Stimulated activated effector memory CD8-positive, alpha-beta T cell treated with anti-CD3 and anti-CD28 coated beads, Interleukin-12 subunit alpha, Interleukin-12 subunit beta, amount 100 ng/mL, for 72 hours (primary cell): ENCODE measurements at places on chromosomes 2 and 18.
A peak's percentile ranks its signal among the peaks of the same experiment; 100 is the strongest.

- DNase-seq = no peak
These were observed 252.6 kb downstream of the AGAP1 start for GRCh38 chr2:235746257-235746934.

GRCh38 chr2:163611557-163611906, 124.3 kb downstream of the FIGN start:
- no peak for DNase-seq

DNA sequence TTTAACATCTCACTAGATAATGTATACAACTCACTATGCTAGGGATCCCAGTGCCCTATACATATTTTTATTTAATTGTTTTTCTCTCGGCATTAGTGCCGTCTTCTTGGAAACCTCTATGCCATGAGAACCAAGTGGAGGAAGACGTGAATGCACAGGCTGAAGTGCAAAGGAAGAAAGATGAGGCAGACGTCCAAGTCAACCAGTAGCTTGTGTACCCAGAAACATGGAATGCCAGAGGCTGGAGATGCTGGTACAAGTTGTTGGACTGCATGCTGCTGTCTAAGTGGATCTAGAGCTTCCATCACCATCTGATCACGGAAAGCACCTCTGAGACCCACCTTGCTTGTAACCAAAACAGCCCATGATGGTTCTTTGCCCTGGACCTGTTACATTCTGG, 12.5 kb upstream of the GEMIN6 start:
- DNase-seq = no peak

GRCh38 chr2:197080578-197081216, 154.2 kb upstream of the PGAP1 start:
- no peak for DNase-seq

GRCh38 chr2:16224298-16225045, 284.1 kb downstream of the MYCN start:
- no peak for DNase-seq

- DNase-seq = peak; percentile 18
These were observed 62.5 kb downstream of the MRO start for GRCh38 chr18:50757358-50757757.

GRCh38 chr2:56918790-56919189, 735.0 kb downstream of the CCDC85A start:
- no peak for DNase-seq

- DNase-seq = no peak
These were observed 281.1 kb upstream of the MGAT5 start for GRCh38 chr2:133972786-133973185.

GRCh38 chr2:199113111-199113510, 344.6 kb downstream of the SATB2 start:
- no peak for DNase-seq

GRCh38 chr2:229313591-229313990, 42.5 kb upstream of the PID1 start:
- DNase-seq = no peak

DNA sequence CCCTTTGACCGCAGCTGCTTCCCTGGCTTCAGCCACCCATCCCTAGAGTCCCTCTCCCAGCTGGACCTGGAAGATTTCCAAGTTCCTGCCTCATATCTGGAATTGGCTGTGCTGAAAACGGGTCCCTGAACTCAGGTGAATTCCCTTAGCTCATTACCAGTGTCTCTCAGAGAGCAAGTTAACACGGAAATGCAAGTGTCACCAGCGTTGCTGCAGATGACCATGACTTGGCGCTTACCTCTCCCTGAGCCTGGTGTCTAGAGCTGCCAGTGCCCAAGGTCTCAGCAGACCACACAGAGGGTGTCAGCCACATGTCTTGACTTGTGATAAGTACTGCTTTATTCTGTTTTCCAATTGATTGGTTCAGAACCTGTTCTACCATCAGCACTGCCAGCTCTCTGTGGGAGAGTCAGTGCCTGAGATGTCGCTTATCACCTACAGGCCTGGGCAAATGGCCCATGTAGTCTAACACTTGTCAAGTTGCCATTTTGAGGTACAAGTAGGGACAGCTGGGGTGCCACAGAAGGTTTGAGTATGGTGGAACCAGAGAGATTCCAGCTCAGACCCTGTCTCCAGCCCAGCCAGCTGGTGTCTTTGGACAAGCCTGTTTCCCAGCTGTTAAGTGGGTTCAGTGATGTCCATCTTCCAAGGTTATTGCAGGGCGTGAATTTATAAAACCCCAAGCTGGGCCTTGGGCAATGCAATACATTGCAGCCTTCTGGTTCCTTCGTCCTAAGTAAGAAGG, 48.7 kb downstream of the LYPD1 start:
- DNase-seq = no peak

GRCh38 chr2:21429747-21430146, 306.0 kb downstream of the TDRD15 start:
- DNase-seq = no peak

DNA sequence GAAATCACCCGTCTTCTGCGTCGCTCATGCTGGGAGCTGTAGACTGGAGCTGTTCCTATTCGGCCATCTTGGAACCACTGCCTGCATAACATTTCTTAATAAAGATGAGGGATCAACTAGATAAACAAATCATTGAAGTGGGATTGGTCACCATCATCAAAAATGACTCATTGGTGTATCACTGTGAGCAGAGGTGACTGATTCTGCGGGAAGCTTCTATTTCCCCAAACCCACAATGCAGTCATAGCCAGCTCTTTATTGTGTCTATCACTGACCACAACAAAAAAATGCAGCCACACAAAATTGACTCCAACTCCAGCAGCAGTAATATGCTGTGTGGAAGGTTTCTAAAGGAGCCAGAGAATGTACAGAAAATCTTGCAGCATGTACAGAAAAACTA, 630.7 kb upstream of the HS6ST1 start:
- no peak for DNase-seq

DNA sequence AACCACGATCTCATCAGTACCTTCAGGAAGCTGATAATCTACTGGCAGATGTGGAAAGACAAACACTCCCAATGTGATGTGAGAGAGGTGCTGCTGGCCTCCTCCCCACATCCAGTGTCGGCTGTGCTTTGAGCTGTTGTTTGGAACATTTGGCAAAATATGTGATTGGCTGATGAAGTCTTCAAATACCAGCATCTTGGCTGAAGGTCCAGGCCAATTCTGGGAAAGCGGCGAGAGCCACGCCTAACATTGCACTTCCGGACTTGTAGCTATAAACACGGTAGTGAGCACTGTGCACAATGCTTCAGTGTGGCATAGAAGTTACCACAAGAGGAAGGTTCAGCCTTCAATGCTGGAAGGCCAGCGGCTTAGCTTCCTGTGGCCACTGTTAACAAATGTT, 198.8 kb downstream of the DCDC2C start:
- DNase-seq = no peak

- no peak for DNase-seq
These were observed 107.9 kb downstream of the RTN4 start for GRCh38 chr2:54942373-54942772.
